ENCODE measurements at places on chromosomes 2 and 18.
A peak's percentile ranks its signal among the peaks of the same experiment; 100 is the strongest.

GRCh38 chr2:187442778-187443177 is 5.3 kb downstream of the CALCRL start:
- DNase-seq = no peak

DNA sequence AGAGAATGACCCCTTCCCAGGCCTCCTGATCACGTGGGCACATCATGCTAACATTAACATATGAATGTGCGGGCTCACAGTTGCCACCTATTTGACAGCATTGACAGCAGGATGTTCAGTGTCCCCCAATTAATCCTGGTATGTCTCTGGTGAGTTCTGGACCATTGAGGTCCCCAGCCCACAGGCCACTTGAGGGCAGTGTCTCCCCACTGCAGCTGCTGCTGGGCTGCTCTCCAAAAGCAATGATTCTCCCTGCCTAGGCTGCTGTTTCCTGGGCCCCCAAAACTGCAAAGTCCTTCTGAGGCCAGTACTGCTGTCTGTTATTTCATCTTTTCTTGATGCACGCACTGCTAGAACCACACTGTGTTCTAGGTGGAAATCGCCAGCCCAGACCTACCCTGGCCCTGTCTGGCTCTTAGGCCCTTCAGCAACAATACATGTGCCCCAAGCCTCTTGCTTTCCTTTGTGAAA is 52.7 kb upstream of the MAPK4 start:
- no peak for DNase-seq

GRCh38 chr2:138373993-138374408 is 127.6 kb upstream of the SPOPL start:
- DNase-seq = peak; percentile 58

DNA sequence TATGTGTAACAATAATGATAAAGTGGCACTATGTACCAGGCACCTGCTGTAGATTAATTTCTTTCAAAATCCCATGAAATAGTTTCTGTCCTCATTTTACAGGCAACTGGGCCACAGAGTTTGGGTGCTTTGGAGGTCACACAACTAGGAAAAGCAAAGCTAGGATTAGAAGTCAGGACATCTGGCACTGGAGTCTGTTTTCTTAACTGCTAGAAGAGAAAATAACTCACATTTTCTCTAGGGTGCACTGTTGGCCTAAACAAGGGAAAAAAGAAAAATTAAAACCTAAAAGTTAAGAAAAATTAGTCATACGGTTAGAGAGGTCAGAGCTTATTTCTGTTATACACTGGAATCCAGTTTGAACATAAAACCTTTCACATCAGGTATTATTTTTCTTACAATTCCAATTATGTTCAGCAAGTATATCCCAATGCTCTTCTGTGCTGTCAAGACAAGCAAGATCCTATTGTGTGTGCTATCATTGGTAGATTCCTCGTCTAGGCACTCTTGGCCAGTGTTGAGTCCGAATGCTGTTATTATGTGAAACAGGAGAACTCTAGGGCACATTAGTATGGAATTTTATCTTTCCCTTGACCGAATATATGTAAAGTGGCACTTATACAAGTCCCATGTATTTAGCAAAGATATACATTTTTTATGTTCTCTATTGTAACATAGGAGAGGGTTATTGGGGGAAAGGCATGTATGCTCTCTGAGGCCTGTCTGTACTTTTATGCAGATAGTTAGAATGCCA is 1.5 kb upstream of the OSGEPL1 start:
- DNase-seq = peak; percentile 24

GRCh38 chr2:60954139-60954538 is 63.4 kb upstream of the PEX13 start:
- DNase-seq = no peak

DNA sequence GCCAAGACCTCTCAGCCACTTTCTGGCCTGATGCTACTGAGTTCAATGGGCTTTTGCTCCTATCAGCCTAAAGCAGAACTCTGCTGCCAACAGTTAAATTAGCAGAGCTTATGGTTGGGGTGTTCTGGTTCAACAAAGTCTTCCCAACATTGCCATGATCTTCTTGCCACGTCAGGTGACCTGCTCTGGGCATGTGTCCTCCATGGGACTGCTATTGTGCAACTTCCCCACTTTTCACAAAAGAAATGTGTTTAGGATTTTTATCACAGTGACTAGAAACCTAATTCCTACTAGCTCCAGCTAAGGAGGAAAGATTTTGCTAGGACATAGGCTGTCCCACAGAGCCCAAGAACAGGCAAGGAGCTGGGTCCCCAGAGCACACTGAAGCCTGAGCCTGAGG is 56.4 kb downstream of the ALK start:
- no peak for DNase-seq

DNA sequence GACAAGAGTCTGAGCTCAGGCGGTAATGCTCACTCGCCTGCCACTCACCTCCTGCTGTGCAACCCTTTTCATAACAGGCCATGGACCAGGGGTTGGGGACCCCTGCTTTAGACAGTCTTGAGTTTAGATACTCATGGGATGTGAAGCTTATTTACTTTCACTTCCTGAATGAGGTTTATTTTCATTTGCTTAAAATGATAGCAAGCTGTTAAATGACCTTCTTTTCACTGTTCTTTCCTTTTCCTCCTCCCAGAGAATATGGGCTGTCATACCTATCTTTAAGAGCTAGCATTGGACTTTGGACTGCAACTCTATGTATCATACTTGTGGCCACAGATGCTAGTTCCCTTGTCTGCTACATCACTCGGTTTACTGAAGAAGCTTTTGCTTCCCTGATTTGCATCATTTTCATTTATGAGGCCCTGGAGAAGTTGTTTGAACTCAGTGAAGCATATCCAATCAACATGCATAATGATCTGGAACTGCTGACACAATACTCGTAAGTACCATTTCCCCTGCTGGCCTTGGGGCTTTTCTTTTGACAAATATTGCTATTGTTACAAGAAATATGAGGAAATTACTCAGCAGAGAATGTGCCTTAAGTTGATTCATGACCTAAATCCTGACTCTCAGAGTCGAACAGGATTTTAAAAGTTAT is 168.5 kb downstream of the DPP4 start:
- DNase-seq = peak; percentile 6

DNA sequence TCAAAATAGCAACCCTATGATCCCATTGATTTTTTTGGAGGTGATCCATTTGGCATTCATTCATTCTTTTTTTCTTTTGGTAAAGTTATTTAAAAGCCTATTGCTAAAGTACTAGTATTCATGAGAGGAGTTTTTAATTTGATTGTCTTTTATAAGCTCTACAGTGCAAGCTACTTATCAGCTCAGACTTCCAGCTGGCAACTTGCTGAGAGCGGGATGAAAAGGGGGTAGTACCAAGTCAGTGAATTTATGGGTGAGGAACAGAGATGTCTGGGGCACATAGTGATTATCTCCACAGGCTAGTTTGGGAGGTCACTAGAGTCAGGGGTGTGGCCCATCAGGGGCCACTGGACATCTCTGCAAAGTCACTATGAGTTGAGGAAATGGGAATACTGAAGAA is 202.4 kb downstream of the PIK3C3 start:
- DNase-seq = no peak
